Right atrium auricular region (tissue), 2 donors: ENCODE measurements at places on chromosomes 4 and X. TPM values are rescaled to one million over a fixed set of nuclear protein-coding genes. Genes with fewer than 3 reads are reported as not detected.

DSPP gene
- total RNA-seq, result not detected

- no peak for DNase-seq
These were observed 42.5 kb downstream of the RTL5 start for GRCh38 chrX:72089254-72089653.

DNA sequence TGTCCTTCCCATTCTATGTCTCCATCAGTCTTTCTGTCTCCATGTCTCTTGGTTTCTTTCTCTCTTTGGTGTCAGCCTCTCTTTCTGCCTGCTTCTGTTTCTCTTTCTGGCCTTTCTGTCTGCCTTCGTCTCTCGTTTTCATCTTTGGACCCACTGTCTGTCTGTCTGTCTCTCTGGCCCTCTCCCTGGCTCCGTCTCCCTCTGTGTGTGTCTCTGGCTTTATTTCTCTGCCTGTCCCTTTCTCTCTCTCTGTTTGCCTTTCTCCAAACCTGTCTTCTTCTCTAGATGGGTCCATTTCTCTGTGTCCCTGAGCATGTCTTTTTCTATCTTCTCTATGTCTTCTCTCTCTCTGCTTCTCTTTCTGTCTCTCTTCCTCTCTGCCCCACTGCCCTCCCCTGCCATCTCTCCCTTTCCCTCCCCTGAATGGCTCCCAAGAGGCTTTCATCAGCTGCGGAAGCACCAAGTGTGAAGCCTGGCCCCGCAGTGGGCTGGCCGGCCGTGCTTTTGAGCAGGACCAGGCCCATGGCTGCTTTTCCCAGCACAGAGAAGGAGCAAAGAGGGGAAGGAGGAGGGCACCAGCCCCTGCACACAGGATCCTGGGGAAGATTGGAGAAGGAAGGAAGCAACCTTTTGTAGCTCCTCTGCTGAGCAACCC lies 57.4 kb downstream of the PJA1 start:
- no peak for DNase-seq

DNA sequence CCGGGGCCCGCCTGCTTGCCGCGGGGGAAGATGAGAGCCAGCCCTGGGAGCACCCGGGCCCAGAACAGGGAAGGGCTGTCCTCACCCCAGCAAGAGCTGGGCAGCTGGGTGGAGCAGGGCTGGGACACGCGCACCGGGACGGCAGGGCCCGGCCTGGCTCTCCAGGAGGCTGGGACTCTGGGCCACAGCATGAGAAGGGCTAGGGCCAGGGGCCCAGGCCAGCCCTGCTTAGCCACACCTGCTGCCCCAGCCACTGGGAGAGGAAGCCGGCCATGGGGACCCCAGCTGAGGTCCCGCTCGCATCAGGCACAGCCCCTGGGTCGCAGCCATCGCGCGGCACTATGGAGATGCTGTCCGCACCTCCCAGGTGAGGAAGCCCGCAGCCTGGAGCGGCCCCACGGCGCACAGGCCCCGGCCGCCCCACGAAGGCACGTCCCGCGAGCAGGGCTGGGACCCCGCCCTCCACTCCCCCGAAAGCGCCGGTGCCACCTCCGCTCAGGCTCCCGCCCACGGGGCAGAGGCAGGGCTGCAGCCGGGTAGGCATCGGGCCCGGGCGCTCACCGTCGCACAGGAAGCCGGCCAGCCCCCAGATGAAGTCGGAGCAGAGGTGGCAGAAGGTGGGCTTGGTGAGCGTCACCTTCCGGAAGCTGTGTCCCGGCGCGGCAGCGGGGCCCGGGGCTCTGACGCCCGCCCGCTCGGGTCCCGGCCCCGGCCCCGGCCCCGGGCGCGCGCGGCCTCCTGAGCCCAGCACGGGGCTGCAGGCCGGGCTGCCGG lies 531 bp downstream of the DGKQ start:
- DNase-seq, result no peak

GRCh38 chrX:7515681-7516413 lies 327.1 kb upstream of the VCX start:
- DNase-seq, result no peak
